Karpas-422 (cell line): ENCODE measurements at places on chromosomes 16 and 17. TPM values are rescaled to one million over a fixed set of nuclear protein-coding genes. Genes with fewer than 3 reads are reported as not detected.

Gene MRPS23
- total RNA-seq, result 35.1 and 61.3 TPM in 2 replicates

Gene MILR1
- total RNA-seq, result 104 and 156 TPM in 2 replicates

Gene WDR81
- 11.7 and 28.9 TPM in 2 replicates for total RNA-seq

Gene SLC5A11
- total RNA-seq, result 0.11 and 0.15 TPM in 2 replicates

GRCh38 chr17:29042026-29042678 lies 789 bp upstream of the PIPOX start:
- no peak for DNase-seq

DNA sequence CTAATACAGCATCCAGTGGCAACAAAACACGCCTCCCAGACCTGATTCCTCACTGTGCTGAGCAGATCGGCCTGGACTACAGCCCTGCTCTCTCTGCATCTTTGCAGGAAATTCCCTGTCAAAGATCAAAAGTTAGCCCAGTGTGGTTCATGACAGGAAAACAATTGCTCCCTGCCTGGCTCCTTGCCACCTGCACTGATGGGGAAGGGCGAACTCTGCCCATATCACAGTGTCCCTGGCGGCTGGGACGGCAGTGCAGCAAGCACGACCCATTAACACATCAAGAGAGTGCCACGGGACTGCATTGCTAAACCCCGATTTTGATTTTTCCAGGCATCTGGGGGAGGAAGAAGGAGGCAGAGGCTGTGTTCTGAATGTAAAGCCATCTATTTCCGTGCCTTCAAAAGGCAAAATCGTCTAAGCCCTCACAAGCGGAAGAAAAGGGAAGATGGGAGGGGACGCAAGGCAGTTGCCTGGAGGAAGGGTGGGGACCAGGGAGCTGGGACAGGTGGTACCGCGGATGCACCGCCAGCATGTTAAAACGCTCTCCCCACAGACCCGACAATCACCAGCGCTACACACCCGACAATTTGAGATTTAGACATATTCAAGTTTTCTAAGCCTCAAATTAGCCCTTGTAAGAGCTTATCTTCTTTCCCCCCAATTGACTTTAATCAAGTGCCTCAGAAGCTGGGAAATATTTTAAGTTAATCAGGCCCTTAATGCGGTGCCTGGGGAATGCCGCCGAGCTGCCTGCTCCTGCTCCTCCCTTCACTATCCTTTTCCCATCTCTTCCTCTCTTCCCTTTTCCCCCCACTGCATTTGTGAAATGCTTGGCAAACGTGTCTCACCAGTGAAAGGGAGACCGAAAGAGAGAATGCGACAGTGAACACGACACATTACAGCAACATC lies 238.8 kb upstream of the CDH5 start:
- peak; percentile 25 for DNase-seq

- peak; percentile 61 for DNase-seq
Observed at GRCh38 chr17:75047398-75048098, 523 bp downstream of the KCTD2 start.

DNA sequence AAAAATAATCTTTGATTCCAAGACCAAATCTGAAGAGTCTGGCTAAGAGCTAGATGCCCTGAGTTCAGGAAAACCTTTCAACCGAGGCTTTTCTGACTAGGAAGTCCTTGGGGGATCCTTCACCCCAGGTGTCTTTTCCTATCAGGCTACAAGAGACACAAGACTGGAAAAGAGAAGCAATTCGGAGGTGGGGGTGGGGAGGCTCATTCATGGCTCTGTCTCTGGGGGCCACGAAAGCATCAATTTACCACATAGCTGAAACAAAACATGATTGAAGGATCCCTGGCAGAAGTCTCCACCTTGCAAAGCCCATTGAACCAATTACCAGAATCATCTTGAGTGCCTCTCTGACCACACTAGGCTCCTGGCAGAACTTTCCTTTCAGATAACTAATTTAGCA lies 239.8 kb upstream of the SALL1 start:
- no peak for DNase-seq

GRCh38 chr17:42107597-42108576 lies 4.6 kb downstream of the DHX58 start:
- peak; percentile 96 for DNase-seq

- DNase-seq, result peak; percentile 96
Observed at GRCh38 chr16:2003827-2004641, 5.6 kb downstream of the ZNF598 start.

- no peak for DNase-seq
Observed at GRCh38 chr16:86229866-86230656, 280.3 kb upstream of the FOXF1 start.

DNA sequence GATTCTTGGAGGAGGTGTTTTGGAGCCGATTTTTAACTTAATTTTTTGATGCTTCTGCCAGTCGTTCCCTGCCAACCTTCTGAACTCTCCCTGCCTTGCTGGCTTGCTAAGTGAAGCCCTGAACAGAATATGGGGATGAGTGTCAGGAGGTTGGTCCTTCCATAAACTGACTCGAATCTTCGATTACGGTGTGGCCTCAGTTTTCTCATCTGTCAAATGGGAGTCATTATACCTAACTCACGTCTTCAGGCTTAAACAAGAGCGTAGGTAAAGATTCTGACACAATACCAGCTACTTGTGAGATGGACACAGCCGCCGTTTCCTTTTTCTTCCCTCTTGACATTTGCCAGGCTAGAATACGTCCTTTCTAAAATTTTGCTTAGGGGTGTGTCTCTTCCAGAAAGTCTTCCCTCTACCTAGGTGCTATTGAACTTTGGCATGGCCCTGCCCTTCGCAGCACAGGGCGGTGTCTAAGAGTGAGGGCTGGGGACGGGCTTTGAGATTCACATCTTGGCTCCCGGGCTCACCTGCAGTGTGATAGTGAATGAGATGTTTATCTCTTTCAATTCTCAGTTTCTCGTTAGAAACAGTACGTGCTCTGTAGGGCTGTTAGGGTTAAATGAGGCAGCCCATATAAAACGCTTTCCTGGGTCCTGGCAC lies 190.6 kb upstream of the SDK2 start:
- DNase-seq, result no peak

DNA sequence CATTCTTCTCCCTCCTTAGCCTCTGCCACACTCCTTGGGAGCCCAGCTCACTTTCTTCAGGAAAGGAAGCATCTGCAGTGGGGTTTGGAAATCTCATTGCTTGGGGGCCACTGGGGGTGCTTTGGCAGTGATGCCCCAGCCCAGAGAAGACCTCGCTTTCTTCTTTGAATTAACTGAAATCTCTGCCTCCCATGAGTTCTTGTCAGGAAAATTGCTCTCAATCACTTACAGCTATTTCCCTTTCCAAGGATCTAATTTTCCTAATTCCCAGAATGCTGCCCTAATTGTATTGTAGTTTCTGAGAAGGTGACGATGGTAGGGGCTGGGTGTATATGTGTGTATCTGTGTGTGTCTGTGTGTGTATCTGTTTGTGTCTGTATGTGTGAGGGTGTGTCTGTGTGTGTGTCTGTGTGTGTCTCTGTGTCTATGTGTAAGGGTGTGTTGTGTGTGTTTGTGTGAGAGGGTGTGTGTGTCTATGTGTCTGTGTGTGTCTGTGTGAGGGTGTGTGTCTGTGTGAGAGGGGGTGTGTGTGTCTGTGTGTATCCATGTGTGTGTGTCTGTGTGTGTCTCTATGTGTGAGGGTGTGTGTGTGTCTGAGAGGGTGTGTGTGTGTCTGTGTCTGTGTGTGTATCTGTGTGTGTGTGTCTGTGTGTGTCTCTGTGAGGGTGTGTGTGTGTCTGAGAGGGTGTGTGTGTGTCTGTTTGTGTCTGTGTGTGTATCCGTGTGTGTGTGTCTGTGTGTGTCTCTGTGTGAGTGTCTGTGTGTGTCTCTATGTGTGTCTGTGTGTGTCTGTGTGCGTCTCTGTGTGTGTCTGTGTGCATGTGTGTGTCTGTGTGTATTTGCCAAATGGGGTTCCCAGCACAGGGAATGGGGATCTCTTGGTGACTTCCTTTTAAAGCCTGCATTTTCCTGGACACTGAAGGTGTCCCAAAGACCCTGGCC lies 83.5 kb upstream of the DNAJA2 start:
- no peak for DNase-seq

- DNase-seq, result no peak
Observed at GRCh38 chr17:28466521-28467048, 6.9 kb upstream of the SLC13A2 start.

DNA sequence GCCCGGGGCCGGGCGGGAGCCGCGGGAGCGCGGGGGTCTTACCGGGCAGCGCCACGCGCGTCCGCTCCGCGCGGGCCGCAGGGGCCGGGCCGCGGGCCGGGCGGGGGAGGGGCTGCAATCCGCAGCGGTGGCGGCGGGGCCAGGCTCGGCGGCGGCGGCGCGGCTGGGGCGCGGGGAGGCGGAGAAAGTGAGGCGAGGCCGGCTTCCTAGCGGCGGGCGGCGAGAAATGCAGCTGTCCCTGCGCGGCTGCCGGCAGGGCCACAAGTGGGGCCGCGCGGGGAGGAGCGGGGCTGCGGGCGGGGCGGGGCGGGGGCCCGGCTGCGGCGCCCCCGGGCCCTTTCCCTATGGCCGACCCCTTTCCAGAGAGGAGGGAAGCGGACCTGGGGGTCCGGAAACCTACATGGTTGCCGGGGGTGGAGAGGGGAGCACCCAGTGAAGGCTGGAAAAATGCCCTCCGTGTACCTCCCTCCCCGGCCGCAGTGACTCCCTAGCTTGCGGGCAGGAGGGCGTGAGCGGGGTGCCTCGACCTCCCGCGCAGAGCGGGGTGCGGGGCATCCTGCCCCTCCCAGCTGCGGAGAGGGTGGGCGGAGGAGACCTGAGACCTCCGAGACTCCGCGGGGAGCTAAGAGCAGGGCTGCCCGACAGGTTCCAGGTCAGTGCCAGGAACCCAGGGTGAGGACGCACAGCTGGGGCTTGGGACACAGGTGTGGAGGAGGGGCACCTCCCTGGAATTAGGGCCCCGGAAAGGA lies at the start of gene CUEDC1:
Gene CUEDC1, minus strand, starts transcription at position 230 of the 749 bp plus-strand sequence. CDS start 69,848 bp downstream, outside the sequence.
- peak; percentile 80 for DNase-seq
